ENCODE measurements at places on chromosomes 2 and 18.

- no peak for DNase-seq
These were observed 4.3 kb downstream of the RAX start for GRCh38 chr18:59268721-59269562.

DNA sequence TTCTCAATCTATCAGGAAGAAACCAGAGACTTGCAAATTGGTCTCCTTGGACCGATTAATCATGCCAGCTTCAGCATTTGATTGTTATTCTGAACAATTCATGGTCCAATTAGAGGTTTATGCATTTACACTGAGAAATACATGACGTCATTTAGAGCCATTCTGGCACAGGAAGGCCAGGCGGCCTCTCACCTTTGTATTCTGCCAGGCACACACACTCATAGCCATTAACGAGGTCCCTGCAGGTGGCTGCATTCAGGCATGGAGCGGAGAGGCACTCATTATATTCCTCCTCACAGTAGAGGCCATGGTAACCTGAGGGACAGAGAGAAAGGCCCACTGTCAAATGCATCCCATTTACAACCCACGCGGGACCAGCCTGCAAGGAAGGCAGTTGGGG lies 146.8 kb upstream of the PID1 start:
- no peak for DNase-seq

GRCh38 chr2:213086571-213086970 lies 64.8 kb downstream of the IKZF2 start:
- no peak for DNase-seq

DNA sequence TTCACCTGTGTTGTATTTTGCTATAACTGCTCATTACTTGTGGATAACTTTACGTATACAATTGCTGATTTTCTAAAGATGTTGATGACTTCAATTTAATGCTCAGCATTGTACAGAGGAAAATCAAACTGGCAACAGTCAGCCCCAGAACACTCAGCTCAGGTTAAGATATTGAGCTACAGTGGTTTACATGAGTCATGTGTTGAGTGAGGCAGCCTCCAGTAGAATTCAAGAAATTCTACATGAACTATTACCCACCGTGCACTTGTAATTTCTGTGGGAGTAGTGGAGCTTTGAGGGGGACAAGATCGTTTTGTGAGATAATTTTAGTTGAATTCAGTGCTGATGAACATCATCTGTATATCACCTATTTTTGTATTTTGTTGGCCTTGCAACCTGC lies 292.3 kb downstream of the ALPK2 start:
- DNase-seq, result no peak

DNA sequence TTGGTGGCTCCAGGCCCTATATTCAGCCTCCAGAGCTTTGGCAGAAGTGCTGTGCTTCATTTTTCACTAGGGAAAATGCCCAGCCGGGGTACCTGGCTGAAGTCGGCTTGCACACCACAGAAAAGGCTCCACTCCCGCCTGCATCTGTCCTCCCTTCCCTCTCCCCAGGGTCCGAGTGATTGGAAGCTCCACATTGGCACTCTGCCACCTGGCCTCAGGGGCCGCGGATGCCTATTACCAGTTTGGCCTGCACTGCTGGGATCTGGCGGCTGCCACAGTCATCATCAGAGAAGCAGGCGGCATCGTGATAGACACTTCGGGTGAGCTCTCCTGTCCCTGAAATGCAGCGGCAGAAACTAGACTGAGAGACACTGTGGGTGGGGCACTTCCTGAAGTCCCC lies 47.4 kb downstream of the IMPA2 start:
- no peak for DNase-seq

DNA sequence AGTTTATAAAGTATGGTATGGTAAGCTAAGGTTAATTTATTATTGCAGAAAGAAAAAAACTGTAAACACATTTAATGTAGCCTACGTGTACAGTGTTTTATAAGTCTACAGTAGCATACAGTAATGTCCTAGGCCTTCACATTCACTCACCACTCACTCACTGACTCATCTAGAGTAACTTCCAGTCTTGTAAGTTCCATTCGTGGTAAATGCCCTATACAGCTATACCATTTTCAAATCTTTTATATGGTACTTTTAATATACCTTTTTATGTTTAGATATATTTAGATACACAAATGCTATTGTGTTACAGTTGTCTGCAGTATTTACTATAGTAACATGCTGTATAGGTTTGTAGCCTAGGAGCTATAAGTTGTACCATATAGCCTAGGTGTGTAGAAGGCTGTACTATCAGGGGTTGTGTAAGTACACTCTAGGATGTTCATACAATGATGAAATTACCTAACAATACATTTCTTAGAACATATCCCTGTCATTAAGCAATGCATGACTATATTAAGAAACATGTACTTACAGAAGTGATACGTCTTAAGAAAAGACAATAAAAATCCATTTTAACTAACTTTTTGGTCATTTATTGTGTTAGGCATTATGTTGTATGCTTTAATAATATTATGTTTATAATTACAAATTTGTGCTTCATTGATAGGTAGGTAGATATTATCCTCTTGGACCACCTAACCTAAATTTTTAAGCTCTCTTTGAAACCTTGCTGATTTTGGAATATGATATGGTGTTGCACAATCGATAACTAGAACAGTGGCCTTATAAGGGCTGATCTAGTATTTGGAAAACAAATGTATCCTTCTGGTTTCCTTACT lies 51.9 kb downstream of the VRK2 start:
- no peak for DNase-seq

DNA sequence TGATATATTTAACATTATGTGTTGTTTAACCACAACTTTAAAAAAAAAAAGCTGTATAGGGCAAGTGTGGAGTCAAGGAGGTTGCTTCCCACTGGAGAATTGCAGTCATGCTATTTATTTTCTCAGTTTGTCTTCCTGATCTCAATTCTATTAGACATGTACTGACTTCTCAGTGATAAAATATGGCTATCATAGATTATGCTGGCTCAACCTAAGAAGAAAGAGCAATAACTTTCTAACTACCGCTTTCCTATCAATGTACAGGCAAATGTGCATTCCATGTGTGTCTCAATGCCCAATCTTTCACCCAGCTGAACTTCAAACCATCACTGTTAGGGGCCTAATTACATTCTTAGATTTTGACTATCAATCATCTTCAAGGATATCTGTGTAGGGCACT lies 201.4 kb downstream of the CTNNA2 start:
- no peak for DNase-seq

- DNase-seq, result no peak
These were observed 334.7 kb upstream of the GULP1 start for GRCh38 chr2:187956906-187957534.

DNA sequence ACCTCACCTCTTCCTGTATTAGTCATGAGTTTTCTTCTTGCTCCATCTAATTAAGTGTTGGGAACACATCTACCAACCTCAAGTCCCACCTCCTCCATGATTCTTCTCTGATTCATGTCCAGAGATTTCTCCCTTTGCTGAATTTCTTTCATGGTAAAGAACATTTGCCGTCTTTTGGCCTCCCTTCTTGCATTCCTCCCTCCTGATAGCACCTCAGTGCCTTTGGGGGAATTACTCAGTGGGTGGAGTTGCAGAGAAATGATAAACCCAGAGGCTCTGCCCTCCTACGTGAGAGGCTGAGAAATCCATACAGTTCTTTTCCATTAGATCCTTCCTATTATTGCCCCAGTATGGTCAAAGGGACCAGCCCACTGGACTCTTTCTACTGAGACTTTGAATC lies 651.9 kb downstream of the SLC4A3 start:
- peak; percentile 56 for DNase-seq

- no peak for DNase-seq
These were observed 28.6 kb downstream of the ITM2C start for GRCh38 chr2:230893338-230893737.

Data from BJ (cell line).